ENCODE measurements at places on chromosomes 3 and 15.

DNA sequence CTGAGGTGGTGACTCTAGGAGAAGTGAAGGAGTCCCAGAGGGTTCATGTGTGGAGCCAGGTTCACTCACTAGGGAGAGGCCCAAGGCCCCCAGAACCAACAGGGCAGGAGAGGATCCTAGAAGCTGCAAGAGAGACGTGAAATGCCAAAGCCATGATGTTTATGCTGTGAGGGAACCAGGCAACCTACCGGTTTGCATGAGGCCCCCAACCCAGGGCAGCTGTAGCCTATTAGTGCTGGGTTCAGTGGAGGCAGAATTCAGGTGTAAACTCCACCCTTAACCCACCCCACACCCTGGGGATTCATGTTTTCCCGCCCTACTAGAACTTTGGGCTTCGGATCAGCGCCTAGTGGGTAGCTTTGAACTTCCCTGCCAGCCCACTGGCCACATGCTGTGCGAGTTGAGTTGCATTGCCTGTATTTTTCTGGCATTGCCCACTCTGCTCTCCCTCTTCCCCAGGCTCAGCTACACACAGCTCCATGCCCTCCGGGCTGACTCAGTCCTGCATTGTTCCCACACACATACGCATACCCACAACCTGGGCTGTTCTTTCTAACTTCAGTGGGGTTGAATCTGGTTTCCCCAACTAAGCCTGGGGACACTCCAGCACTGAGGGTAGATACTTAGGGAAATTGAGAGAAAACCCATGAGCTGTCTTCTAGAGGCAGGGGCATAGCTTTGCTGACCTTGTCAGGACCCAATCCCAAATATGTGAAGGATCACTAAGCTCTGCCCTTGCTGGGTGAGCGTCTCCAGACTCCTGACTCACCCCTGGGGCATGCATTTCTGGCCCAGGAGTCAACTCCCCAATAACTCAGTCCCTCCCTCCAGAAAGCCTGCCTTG, 2.0 kb upstream of the ZBTB47 start:
- no peak for DNase-seq

DNA sequence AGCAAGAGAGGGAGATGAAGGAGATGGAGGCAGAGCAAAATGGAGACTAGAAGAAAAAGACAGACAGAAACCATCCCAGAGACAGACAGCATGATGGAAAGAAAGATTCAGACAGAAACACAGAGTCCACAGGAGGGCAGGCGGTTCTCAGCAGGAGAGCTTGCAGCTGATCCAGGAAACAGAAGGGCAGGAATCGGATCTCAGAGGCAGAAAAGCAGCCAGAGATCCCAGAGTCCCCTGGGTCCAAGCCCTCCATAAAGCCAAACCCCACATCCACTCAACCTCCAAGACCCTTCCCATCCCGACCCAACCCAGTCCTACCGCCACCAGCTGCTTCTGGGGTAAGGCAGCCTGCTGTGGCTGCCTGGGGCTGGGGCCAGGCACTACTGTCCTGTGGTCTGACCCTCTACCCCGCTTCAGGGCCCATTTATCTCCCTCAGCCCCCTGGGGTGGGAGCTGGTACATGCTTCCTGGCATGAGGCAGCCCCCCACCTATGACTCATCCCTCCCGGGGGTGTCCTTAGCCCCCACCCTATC, at the start of gene UCN2:
Gene UCN2, minus strand, starts transcription at position 400 of the 537 bp plus-strand sequence. CDS start 657 bp downstream, outside the sequence.
- DNase-seq, result no peak

- no peak for DNase-seq
Observed at GRCh38 chr3:102339671-102340070, 95.1 kb upstream of the ZPLD1 start.

GRCh38 chr3:197795200-197795599, 4.1 kb downstream of the LRCH3 start:
- DNase-seq, result no peak

DNA sequence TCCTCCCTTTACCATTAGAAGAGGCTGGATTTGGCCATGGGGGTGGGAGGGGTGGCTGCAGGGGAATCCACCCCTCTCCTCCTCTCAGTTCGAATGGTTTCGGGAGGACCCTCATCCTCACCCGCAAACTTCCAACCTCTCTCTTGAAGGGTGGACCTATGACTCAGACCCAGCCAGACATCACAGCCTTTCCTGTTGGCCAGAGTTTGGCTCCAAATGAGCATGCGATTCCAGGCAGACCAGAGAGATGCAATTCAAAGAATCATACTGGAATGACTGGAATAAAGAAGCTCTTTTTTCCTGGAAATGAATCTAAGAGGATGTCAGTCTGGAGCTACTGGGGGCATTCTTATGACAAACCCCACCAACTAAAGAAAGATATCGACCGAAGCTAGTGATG, 516.7 kb upstream of the MDFIC2 start:
- DNase-seq, result no peak

GRCh38 chr3:142839831-142840230, 49.1 kb downstream of the PCOLCE2 start:
- no peak for DNase-seq

DNA sequence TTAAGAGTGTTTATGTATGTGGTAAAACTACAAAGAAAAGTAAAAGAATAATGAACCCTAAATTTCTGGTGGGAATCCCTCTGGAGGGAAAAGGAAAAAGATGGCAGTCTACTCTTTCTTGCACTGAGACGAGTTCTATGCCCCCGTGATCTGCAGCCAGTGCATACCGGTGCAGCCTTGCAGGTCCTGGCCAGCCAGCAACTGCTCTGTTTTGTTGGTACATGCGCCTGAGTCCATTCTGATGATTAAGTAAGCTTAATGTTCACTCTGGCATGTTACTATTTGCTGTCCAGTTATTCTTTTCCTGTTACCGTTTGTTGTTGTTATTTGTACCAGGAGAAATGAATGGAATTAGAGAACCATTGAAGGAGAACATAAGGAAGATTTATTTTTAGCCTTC, 95.1 kb upstream of the TMC3 start:
- DNase-seq, result no peak

- peak; percentile 16 for DNase-seq
Observed at GRCh38 chr15:90142216-90143165, 40.2 kb upstream of the IDH2 start.

DNA sequence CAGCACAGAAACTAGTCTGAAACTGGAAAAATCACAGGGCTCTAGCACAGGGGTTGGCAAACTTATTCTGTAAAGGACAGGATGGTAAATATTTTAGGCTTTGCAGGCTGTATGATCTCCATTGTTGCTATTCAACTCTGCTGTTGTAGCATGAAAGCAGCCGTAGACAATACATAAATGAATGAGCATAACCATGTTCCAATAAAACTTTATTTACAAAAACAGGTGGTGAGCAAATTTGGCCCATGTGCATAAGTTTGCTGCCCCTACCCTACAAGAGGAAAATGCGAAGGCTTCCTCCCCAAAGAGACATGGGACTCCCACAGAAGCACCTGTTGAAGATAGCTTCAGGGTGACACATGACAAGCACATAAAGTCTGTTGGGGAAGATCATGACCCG, 59.2 kb downstream of the SYNM start:
- no peak for DNase-seq

GRCh38 chr3:64105816-64106215, 82.5 kb upstream of the PSMD6 start:
- no peak for DNase-seq

GRCh38 chr3:52124766-52125165, 29.5 kb downstream of the POC1A start:
- no peak for DNase-seq

DNA sequence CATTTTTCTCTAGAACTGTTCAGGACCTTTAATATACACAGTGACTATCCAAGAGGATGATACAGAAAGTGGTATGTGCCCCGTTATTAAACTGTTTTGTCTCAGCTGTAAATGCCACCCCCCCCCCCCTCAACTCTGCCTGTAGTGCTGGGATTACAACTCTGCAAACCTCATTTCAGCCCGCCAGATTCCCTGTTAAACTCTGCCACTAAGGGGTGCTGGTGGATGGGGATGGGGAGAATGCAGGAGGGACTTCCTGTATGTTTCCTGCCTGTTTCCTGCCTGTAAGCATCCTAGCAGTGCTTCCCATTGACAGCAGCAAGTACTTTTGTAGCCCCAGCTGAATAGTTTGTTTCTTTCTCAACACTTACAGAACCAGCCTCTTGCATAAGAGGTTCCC, 301.7 kb upstream of the RORA start:
- no peak for DNase-seq

DNA sequence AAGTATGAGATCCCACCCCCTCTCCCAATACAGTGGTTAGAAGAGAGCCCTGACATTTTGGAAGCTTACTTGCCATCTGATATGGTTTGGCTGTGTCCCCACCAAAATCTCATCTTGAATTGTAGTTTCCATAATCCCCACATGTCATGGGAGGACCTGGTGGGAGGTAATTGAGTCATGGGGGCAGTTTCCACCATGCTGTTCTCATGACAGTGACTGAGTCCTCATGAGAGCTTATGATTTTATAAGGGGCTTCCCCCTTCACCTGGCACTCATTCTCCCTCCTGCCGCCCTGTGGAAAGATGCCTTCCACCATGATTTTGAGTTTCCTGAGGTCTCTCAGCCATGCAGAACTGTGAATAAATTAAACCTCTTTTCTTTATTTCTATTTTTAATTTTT, 28.8 kb upstream of the HES1 start:
- no peak for DNase-seq

- DNase-seq, result no peak
Observed at GRCh38 chr3:111676211-111677006, 81.3 kb upstream of the ZBED2 start.

DNA sequence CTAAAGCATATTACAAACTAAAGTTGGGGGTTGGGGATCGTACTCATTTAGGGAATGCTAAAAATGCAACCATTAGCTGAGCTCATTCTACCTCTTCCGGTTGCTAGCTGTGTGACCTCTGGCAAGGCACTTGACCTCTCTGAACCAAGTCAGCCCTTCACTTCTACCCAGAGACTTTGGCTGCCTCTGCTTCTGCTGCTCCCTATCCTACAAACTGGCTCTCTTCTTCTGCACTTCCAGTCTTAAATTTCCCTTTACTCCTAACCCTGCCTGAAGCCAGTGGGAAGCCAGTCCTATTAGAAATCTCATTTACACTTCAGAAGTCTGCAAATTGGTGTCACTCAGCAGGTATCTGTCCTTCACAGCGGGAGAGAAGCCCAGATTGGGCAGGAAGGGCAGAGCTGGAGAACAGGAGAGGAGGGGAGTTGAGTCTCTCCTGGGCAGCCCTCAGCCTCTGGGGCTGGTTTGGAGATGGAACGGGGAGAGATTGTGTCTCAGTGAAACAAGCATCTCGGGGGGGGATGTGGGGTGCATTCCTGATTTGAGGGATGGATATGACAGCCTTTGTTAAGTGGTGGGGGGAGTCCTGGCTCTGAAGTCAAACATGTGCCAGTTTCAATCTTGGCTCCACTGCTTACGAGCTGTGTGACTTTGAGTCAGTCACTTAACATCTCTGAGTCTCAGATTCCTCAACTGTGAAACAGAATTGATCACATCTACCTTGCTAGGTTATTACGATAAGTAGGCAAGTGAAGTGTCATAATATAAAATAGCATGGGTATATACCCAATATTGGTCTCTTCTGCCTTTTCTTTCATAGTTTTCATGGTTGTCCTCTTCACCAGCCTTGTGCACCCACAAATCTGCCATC, 7.8 kb upstream of the AEN start:
- DNase-seq, result no peak

GRCh38 chr3:99720985-99721632, 82.7 kb downstream of the COL8A1 start:
- no peak for DNase-seq

DNA sequence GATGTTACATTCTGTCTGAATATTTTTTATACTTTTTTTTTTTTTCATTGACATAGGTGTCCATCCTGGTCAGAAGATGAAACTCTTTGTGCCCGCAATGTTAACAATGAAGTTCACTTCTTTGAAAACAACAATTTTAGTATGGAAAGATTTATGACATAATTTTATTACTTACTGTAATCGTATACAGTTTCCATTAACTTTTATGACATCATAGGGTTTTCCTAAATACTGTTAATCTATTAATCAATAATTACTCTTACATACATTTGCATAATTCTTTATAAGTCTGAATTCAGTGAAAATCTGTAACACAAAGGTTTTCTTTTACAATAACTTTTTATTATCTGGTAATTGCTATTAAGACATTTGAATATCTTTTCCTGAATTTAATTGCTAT, 17.7 kb downstream of the EIF2A start:
- no peak for DNase-seq

- DNase-seq, result no peak
Observed at GRCh38 chr3:138132239-138132638, at the start of gene A4GNT. Gene A4GNT (minus strand): TSS chr3:138132390. CDS start chr3:138131256, 1,134 bp downstream.

DNA sequence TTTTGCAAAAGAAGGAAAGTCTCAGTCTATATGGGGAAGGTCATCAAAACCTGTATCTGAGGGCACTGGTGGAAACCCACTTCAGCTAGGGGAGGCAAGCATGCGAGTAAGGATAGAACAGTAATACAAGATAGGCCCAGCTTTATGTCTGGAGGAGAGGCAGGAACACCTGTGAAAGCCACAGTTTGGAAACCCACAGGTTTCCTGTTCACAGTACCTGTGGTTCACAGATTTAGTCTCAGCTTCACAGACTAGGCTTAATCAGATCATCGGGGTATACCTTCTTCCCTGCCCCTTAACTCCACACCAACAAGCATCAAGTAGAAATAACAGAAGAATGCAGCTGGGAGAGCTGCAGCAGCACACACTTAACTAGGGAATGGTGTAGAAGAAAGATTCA, 36.2 kb downstream of the C2CD4B start:
- no peak for DNase-seq

- no peak for DNase-seq
Observed at GRCh38 chr15:36218991-36219390, 360.4 kb upstream of the CDIN1 start.

DNA sequence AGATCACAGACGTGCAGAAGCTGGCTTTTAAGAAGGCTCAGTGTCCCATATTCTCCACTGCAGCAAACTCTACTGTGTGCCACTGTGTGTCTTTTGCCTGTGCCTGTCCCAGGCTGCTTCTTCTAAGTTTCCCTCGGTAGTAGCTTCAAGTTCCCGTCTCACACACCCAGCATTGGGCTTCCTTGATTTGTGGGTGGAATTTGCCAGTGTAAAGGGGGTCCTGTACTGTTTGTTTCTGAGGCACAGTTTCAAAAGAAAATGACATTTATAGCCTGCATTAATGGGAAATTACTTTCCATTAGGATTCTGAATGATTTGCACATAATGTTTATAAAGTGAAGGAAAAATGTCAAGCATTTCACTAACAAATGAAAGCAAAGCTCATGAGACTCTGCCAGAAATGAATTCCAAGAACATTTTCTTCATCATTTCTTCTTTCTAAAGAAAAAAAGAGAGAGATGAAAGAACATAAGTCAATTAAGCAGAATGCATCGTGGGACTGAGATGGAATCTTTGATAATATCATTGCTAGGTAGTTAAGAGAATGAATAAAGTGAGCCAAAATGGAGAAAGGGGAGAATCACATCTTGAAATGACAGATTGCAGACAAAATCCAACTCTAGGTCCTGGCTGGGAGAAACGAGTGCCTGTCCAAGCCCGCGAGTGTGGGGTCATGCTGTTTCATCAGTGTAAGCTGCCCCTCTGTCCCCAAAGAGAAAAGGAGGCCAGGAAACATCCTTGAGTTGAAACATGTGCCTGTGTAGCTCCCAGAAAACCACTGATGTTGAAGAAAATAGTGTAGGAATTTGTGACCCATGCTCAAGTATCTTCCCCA, 48.6 kb upstream of the ADAMTSL3 start:
- DNase-seq, result no peak

All from activated T-helper 9 cell treated with anti-CD3 and anti-CD28 coated beads, Interleukin-2, amount 50 U/mL, for 16 hours (primary cell).